ENCODE measurements at places on chromosomes 3 and 15.

GRCh38 chr3:122247825-122248185, 64.3 kb downstream of the CASR start:
- ATAC-seq: peak; percentile 87

GRCh38 chr3:156751461-156752025, 74.6 kb upstream of the LEKR1 start:
- no peak for ATAC-seq

DNA sequence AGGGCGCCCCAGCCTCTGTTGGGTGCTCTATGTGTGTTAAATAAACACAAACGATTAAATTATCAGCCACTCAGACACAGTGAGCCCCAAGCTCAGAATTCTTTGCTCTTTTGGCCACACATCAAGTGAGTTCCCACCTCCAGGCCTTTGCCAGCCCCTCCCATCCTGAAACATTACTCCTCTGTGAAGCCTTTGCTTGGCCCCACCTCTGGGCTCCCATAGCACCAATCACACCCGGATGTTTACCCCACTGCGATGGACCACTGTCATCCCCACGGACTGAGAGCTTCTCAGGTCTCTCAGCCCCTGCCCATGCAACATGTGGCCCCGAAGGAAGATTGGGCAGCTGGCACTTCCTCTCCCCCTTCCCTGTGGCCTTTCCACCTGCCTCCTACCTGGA, 85.1 kb downstream of the NUP210 start:
- ATAC-seq: no peak

GRCh38 chr3:102687851-102688555, 253.2 kb downstream of the ZPLD1 start:
- ATAC-seq: no peak

- no peak for ATAC-seq
Measured at GRCh38 chr3:82973791-82974190, 1212.3 kb upstream of the GBE1 start.

- no peak for ATAC-seq
Measured at GRCh38 chr3:156581033-156581432, 26.1 kb upstream of the SSR3 start.

DNA sequence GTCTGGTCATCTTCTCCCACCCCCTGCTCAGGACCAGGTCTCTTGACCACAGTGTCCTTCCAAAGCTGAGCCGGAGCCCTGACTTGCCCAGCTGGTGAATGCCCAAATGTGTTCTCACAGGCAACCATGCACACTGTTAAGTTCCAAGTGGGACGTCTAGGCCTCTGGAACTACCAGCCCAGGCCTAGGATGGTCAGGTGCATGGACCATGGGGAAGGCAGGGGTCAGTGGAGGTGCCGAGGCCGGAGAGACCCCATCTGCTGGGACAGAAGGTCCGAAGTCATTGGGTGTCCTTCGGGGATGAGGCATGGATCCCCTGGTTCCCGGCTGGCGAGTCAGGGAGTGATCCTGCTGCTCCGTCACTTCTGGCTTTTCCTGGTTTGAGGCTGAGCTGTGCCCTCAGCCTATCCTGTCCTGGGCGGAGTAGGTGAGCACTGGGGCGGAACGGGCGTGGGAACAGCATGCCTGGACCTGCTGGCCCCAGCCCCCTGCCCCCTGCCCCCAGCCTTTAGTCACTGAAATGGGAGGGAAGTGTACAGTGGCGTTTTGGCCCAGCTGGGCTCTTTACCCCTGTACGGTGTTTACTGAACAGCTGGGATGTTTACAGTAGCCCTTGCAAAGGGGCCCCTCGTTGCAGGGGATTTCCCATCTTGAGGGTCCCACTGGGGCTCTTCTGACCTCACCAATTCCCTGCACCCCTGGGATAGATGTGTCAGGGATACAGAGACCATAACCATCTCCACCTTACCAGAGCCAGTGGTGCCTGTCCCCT, 12.1 kb downstream of the SEMA3F start:
- ATAC-seq: no peak

GRCh38 chr3:22121068-22121701, 370.2 kb upstream of the ZNF385D start:
- no peak for ATAC-seq

- ATAC-seq: no peak
Measured at GRCh38 chr3:48092270-48092669, 76.1 kb upstream of the MAP4 start.
